Stimulated activated CD8-positive, alpha-beta memory T cell treated with anti-CD3 and anti-CD28 coated beads, Interleukin-15, amount 100 ng/mL, for 48 hours (primary cell): ENCODE measurements at places on chromosomes 5 and 9.

DNA sequence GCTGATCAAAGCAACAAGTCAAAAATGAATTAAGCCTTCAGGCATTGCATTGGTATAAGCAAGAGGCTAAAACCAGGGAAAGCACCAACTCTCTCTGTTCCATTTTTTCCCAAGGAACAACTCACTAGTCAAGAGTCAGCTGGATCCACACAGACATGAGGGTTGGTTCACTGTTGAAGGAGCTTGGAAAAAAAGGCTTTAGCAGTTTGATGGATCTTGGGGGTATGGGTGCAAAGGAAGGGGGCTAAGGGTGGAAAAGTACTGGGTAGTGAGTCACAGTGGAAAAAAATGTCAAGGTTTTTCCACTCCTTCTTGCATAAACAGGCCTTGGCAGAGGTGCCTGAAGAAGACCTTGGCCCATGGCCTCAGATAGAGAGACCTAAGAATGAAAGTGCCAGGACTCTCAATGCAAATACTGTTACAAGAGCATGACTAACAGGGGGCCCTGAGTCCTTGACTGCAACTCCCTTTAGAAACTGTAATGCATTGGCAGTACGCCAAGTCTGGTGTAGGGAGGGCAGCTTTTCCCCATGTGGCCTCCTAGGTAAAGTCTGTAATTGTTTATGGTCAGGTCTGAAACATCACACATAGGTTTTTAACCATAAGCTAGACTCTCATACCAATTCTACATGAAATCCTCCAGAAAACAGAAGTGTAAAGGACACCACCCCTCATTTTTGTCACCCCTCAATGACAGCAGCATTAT is 23.7 kb downstream of the ACTL7A start:
- DNase-seq: peak; percentile 50

- DNase-seq: no peak
Measured at GRCh38 chr5:128766406-128766805, 198.9 kb upstream of the SLC27A6 start.

DNA sequence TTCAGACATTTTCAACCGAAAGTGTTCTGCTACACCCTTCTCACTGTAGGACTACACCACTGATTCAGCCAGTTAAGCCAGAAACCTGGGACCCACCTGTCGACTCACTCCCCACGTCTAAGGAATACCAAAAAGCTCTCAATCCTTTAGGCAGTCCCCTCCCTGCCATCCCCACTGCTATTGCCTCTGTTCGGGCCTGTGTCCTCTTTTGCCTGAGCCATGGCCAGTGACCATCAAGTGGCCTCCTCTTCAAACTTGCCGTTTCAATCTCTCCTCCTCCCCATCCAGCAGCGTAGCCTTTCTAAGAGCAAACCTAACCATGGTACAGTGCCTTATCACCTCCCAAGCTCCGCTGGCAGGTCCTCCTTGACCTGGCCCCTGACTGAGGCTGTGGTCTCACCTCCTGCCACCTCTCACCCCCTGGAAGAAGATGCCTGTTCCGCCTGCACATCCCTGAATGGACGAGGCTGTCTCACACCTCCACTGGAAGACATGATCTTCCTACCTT is 64.1 kb downstream of the GALNT12 start:
- DNase-seq: no peak

- DNase-seq: no peak
Measured at GRCh38 chr9:137149942-137150616, 11.1 kb downstream of the GRIN1 start.

GRCh38 chr9:69822116-69822750 is 1.6 kb downstream of the CFAP95 start:
- no peak for DNase-seq

GRCh38 chr5:16755641-16756040 is 138.8 kb upstream of the RETREG1 start:
- DNase-seq: no peak

- DNase-seq: no peak
Measured at GRCh38 chr5:32388432-32389129, 56.0 kb downstream of the ZFR start.

DNA sequence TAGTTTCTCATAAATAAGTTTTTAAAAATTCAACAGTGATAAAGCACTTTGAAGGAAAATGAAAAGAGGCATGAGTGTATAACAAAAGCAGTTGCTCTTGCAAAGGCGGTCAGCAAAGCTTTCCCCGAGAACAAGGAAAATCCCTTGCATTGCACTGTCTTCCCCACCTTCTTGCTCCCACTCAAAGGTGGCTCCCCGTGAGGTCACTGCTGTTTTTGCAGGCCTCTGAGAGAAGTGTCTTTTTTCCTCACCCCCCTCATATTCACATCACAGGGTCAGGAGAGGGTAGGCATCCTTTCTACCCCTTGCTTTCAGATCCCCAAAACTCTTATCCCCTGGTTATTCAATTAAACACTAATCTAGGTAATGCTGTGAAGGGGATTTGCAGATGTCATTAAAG is 15.2 kb upstream of the SLC36A1 start:
- DNase-seq: no peak

GRCh38 chr5:133130387-133131118 is 78.7 kb downstream of the HSPA4 start:
- DNase-seq: no peak

GRCh38 chr5:126348855-126349635 is 74.2 kb upstream of the GRAMD2B start:
- DNase-seq: no peak

DNA sequence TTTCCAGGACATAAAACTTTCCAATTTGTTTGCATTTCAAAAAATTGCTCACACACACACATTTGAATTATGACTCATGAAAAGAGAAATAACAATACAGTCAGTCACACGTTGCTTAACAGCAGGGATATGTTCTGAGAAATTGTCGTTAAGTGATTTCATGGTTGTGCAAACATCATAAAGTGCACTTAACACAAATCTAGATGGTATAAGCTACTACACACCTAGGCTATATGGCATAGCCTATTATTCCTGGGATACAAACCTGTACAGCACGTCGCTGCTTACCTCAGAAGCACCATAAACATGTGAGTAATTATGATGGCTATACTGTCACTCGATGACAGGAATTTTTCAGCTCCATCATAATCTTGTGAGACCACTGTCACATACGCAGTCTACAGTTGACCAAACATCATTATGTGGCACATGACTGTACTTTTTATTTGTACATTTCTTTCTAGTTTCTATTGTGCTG is 378.2 kb downstream of the ACTL7B start:
- no peak for DNase-seq

DNA sequence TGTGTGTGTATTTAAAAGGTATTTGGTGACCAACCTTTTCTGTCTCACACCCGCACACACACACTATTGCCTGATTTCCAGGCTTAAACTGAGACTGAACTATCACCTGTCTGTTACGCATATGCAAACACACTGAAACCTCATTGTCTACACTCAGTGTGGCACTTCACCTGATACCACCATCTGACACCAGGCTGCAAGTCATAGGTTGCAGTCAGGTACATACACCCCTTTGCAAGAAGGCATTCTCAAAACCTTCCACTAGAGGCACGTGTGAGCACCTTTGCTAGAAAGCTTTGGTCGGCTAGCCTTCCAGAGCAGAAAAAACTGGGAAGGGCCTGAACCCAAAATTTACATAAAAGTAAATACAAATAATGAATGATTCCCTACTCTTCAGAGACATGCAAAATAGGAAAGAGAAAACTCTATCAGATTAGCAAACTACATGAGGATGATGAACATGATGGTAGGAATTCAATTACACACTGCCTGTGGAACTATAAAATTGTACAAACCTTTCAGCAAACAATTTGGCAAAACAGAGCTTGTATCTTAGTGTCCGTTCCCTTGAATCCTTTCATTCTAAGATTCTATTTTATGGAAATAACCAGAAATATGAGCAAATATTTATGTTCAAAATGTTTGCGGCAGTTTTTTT is 5.9 kb upstream of the FOXD1 start:
- no peak for DNase-seq

DNA sequence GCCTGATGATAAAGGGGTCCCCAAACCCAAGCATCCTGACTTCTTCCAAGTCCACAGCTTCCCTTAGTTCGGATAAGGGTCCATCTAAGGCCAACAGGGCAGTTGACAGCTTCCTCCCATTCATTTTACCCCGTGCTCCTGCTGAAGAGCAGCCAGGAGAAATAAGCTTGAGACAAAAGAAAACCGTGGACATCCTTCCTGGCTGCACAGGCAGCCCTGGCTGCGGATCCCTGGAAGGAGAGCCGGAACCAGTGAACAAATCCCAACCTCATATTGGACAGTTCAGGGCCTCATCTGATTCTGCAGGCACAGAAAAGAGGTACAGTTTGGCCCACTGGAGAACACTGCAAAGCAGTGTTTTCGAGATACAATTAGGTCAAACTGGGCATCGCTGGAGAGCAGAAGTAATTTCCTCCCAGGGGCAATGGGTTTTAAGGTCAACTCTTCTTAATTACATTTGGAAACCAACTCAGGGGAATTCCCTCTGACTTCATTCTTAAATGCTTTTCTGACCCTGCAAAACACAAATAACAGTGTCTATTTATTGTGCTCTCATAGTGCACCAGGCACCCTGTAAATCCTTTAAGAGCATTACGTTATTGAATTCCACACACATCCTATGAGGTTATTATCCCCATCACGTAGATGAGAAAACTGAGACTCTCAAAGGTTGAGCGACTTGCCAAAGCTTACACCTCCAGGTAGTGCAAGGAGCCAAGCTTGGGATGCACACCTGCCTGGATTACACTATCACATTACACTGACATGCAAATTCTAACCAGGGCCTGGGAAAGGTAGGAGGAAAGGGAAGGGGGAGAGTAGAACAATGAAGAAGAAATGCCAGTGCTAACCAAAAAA is 21.2 kb downstream of the ADAM19 start:
- no peak for DNase-seq

GRCh38 chr5:76256116-76256889 is 146.8 kb upstream of the IQGAP2 start:
- DNase-seq: peak; percentile 38

DNA sequence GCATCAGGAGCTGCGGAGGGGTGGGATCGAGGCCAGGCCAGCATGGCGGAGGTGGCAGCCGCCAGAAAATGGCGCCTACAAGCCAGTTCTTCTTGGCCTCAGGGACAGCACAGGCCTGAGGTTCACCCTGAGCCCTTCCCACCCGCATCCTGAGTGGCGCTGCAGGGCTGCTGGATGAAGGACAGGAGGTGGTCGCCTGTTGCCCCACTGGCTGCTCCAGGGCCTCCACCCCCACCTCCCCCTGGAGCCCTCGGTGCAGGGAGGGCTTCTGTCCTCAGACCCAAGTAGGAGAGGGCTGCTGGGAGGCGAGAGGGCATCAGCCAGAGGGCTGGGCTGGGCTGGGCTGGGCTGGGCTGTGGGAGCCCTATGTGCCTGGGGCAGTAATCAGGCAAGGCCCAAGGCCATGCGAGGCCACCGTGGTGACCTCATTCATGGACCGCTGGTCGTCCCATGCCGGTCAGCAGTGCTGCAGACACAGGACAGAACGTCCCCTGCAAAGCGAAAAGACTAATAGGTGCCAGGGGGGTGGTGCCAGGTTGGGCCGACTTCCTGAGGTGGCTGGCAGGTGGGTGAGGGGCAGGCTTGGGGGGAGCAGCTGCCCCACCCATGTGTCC is 13.8 kb downstream of the GPSM1 start:
- no peak for DNase-seq

- no peak for DNase-seq
Measured at GRCh38 chr9:76654575-76654974, 109.7 kb upstream of the PCA3 start.

- DNase-seq: no peak
Measured at GRCh38 chr5:110085826-110086225, 396.1 kb downstream of the MAN2A1 start.

GRCh38 chr5:103582364-103582763 is 19.8 kb upstream of the NUDT12 start:
- no peak for DNase-seq

GRCh38 chr5:156815988-156816599 is 34.0 kb upstream of the PPP1R2B start:
- no peak for DNase-seq

DNA sequence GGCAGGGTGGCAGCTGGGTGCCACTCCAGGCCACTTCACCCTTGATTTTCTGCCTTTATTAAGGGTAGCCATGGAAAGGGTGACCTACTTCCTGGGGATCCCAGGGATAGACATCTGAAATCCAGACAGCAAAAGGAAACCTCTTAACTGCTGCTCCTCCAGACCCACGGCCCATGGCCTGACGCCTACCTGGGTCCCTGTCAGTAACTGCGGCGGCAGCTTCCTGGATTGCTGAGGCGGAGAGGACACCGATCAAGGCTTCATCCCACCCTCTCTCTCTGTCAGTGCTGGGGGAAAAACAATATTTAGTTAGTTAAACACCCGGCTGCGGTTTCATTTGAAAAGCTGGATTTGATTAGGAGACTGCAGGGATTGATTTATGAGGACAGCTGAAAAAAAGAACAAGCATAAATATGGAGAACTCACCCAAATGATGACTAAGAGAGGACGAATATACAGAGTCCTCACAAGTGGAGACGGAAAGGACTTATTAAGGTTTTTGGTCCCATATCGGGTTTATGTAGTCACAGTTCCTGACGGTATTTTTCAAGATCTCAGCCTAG is 158.7 kb upstream of the KLF4 start:
- DNase-seq: no peak

DNA sequence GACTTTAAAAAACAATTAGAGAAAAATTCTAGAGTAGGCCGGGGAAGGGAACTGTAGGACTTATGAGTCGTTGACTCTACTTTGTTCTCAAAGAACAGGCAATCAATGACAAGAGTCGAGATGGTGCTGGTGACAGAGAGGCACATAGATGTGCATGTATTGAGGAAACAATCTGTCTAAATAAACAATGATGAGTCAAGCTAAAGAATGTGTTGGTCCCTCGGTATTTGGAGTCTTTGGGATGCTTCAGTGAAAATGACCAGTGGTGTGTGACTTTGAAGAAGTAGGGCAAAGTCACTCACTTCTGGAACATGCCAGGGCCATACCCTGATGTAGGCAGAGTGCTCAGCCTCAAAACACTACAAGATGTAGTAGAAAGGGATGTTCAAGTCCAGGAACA is 288.1 kb upstream of the PANK3 start:
- no peak for DNase-seq

DNA sequence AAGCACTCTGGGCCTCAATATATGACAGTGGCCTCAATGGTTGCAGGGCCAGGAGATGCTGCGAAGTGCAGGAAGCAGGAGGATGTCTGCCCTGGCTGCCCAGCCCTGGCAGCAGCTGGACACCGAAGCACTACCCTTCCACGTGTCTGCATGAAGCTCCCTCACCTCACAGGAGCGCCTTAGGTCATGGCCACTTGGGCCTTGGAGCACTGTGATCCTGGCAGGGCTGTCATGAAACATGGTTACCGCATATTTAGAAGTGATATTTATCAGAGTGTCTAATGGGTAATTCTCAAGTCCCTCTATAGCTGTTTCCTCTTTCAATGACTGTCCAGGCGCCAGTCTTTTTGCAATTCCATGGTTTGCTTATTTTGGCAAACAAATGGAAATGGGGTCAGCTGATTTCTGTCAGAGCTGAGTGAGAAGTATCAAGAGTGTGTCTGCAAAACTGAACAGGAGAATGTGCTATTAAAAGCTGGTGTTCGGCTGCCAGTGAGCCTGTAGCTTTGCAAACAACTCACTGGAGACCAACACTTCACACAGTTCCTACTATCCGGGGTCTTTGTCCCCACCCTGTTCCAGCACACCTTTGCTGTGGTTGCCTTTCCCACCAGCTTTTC is 285.9 kb downstream of the KIF4B start:
- DNase-seq: no peak
